ENCODE measurements at places on chromosomes 13 and 19.

GRCh38 chr19:50435221-50435620, 2.5 kb downstream of the MYBPC2 start:
- no peak for DNase-seq

DNA sequence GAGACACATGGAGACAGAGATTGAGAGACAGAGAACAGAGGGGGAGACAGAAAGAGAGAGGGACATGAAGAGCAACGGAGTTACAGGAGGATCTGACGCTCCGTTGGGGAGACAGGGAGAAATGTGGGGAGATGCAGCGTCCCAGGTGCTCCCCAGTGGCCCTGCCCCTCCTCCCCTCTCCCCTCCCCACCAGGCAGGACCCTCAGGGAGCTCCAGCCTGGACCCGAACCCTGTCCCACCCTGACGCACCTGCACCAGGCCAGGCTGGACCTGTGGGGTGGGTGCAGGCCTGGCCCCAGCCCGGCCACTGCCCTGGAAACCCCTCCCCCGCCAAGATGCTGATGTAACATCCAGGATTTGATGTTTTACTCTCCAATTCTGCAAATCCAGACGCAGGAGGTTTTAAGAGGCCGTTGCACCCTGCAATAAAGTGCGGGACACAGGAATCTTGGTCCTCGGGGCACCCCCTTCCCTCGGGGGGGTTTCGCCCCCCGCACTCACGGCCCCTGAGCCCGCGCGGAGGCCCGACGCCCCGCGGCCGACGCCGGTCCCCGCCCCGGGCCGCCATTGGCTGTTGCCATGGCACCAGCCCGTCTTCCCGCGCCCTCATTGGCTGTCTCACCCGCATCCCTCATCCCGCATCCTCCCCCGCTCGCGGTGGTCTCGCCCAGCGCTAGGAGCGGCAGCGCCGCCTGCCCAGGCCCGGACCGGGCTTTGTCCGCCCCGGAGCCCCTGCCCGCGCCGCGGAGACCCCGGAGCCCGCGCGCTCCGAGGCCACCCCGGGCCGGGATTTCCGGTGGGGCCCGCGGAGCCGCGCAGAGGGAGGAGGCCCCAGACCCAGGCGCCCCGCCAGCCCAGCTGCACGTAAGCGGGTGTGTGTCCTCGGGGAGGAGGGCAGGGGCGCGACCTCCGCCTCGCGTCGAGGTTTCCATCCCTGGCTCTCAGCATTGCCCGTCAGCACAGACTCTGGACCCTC, at the start of gene APC2:
APC2 (plus strand) TSS at position 655 of the 976 bp plus-strand sequence. CDS start 2,881 bp downstream, outside the sequence.
- no peak for DNase-seq

- no peak for DNase-seq
These were observed 33.4 kb downstream of the STK24 start for GRCh38 chr13:98543378-98544103.

- no peak for DNase-seq
These were observed 56.9 kb downstream of the MLLT1 start for GRCh38 chr19:6222884-6223283.

- DNase-seq, result no peak
These were observed 110.8 kb downstream of the RXFP2 start for GRCh38 chr13:31850041-31850555.

GRCh38 chr13:97629601-97630272, 195.8 kb downstream of the RAP2A start:
- DNase-seq, result peak; percentile 76

DNA sequence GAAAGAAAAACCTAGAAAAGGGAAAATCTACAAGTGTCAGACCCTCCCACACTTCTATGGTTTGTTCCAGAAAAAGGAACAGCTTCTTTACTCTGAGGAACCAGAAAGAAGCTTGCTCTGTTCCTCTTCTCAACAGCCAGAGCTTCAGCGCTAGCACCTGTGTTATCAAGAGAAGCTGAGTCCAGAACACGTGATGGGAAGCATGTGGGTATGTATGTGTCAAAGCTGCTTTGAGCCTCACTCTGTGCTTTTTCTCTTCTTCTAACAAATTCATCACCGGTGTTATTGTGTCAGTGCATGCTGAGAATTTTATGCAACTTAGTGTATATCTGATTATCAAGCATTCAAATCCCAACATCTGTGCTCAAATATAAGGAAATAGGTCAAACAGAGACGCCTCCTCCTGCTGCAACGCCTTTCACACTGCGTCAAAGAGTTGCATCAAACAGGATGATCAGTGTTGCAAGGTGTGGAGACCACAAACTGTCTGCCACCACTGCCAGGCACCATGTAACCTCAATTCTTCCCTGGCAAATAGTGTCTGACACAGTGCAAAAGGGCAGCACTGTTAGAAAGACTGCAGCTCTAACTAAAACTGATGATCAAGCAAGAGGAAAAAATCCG, 83.9 kb downstream of the LRRC63 start:
- no peak for DNase-seq

GRCh38 chr13:105466376-105466775, 1069.1 kb downstream of the EFNB2 start:
- DNase-seq, result no peak

GRCh38 chr13:22461854-22462490, 718.8 kb upstream of the SGCG start:
- DNase-seq, result no peak

- DNase-seq, result no peak
These were observed 1029.6 kb downstream of the PCDH9 start for GRCh38 chr13:66200555-66200954.

- DNase-seq, result no peak
These were observed 3.2 kb upstream of the PMIS2 start for GRCh38 chr19:35582760-35583159.

DNA sequence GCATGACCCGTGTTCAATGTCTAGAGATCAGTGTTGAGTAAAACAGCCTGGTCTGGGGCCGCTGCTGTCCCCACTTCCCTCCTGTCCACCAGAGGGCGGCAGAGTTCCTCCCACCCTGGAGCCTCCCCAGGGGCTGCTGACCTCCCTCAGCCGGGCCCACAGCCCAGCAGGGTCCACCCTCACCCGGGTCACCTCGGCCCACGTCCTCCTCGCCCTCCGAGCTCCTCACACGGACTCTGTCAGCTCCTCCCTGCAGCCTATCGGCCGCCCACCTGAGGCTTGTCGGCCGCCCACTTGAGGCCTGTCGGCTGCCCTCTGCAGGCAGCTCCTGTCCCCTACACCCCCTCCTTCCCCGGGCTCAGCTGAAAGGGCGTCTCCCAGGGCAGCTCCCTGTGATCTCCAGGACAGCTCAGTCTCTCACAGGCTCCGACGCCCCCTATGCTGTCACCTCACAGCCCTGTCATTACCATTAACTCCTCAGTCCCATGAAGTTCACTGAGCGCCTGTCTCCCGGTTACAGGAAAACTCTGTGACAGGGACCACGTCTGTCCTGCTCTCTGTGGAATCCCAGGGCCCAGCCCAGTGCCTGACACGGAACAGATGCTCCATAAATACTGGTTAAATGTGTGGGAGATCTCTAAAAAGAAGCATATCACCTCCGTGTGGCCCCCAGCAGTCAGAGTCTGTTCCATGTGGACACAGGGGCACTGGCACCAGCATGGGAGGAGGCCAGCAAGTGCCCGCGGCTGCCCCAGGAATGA, 1.5 kb upstream of the CEACAM5 start:
- peak; percentile 82 for DNase-seq

DNA sequence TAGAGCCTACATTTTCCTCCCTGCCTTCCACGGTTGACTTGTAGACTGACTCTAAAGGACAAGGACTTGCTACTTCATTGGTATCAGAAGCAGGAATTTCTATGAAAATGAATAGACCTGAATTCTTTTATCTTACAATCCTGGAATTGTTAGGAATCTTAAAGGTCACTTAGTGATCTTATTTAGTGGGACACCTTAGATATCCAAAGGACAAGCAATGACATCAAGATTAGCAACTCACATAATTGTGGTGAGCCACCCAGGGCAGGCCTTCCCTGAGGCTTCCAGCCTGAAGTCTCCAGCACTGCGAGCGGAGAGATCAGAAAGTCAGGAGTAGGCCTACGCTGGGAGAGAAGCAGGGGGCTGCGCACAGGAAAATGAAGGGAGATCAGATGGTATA, 37.8 kb downstream of the KLF5 start:
- no peak for DNase-seq

DNA sequence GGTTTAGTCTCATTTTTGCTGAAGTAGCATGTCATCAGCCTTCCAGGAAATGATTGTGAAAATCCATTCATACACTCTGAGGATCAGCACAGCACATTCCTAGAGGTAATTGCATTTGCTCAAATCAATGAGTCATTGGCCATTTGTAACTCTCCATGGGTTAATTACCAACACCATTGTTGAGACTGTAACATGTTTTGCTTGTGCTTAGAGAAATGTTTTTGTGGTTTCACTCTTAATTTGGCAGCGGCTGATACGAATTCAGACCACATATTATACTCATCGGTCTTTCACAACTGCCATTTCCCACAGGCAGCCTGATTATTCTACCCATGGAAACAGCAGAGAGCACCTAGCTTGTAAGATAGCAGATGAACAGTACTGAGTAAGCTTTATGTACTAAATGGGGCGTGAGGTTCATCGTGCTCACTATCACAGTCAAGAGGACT, 110.3 kb downstream of the NHLRC3 start:
- peak; percentile 38 for DNase-seq

GRCh38 chr13:102984210-102984609, 82.0 kb downstream of the SLC10A2 start:
- no peak for DNase-seq

DNA sequence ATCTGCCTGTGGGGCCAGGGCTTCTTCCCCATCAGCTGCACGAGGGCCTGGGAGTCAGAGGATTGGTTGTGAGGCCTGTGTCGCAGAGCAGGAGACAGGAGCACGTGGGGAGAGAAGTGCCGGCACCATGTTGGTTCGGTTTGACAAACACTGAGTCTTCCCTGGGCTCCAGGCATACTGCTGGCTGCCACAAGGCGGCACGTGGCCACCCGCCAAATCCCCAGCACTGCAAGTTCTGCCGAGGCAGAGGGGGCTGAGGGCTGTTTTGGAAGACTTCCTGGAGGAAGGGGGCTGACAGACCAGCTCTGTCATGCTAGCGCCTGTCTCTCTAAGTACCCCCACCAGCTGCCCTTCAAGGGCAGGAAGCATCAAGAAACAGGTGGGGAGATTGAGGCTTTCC, 9.5 kb downstream of the SHANK1 start:
- no peak for DNase-seq
